ENCODE measurements at places on chromosomes 7 and 10.

DNA sequence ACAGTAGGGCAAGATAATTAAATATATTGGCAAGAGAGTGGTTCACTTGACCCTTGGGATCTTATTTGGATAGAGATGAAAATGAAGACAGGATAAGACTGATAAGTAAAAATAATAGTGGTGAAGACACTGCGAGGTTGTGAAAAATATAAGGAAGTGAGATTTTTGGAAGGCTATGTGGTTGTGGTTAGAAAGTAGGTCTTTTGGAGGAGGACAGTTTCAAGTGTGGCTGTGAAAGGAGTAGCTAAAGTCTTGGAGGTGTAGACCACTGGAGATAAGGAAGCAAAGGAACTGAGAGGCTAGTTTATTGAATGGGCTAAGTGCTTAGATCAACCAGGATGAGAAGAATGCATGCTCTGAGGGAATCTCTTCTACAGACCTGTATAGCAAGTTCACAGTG lies 11.2 kb downstream of the MIOS start:
- no peak for DNase-seq

DNA sequence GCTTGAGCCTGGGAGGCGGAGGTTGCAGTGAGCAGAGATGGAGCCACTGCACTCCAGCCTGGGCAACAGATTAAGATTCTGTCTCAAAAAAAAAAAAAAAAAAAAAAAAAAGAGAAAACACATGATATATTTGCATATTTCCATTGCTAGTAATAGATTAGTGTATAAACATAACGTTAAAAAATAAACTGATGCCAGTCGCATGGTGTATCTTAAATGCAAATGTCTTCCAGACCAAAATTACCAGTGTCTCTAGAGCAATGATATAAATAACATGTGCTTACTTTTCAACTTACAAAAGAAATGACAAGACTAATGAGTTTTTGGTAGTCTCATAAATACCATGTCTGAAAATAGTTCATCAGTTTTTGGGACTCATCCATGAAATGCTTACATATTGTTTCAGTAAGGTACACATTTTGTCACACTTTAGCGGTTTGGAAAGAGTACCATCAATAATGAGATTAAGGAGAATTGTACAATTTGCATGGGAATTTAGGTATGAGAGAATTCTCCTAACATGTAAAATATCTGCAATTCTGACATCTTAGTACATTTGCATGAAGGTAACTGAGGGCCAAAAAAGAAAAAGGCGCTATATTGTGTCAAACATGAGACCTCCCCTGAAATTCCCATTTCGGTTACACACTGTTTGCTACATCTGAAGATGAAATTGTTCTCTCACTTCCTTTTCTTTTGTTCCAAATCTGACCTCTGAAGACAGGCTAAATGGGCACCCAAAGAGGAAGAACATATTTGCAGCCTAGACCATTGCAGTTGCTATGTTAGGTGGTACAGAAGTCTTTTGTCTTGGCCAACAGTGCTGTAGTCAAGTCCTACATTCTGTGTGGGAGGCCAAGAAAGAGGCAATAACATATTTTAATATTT lies 51.5 kb upstream of the PIP4K2A start:
- no peak for DNase-seq

DNA sequence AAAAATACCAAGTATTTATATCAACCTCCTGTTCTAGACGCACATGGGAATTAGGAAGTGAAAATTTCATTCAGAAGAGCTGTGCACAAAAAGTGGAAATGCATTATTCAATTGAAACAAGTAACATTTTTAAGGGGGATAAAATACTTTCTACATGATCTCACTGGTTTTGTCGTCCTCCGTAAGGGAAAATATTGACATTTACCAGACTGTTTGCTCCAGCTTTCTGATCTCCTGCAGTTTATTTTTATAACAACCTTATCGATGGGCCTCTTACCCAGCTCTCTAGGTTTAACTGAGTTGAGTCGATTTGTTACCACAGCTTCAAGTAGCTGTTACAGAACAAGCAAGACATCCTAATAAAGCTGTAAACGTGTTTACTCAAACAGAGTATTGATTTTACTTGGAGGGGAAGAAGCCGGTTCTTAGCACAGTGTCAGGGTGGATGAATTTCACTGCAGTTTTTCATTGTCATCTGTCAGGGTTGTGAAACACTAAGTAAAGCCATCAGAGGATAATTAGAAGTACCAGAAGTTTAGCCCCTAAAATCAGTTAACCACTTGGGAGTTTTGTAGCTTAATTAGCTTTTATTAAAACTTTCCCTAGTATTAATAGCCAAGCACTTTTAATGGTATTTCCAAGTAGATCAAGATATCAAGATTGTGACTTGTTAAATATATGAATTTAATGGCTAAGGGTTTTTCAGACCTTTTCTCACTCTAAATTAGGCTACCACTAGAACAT lies 142.6 kb upstream of the KAT6B start:
- no peak for DNase-seq

- no peak for DNase-seq
Observed at GRCh38 chr7:27303026-27303425, 60.4 kb downstream of the EVX1 start.

- DNase-seq, result no peak
Observed at GRCh38 chr10:95261926-95262325, 28.9 kb downstream of the PDLIM1 start.

- DNase-seq, result no peak
Observed at GRCh38 chr10:70830164-70830563, 14.4 kb downstream of the SGPL1 start.

DNA sequence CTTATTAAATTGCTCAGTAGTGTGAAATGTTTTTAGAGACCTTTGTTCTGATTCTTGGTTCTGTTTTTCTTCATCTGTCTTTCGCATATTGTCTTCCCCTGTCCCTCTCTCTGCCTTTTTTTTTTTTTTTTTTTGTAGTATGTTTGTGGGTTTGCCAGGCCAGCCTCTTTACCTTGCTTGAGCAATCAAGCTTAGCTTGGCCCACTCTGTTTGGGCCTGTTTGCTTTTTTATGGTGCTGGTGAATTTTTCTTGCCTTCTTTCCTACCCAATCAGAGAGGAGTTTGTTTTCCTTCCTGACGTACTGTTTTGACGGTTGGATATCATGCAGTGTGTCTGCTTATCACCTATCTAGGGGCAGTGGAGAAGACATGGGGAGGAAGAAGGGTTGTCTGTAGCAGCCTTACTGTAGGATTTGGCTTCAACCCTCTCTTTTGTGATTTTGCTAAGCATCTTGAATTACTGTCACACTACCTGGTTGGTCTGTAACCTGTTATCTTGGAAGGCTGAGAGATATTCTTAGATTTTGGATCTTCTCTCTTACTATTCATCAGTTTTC lies 64.0 kb downstream of the BBS9 start:
- DNase-seq, result no peak

DNA sequence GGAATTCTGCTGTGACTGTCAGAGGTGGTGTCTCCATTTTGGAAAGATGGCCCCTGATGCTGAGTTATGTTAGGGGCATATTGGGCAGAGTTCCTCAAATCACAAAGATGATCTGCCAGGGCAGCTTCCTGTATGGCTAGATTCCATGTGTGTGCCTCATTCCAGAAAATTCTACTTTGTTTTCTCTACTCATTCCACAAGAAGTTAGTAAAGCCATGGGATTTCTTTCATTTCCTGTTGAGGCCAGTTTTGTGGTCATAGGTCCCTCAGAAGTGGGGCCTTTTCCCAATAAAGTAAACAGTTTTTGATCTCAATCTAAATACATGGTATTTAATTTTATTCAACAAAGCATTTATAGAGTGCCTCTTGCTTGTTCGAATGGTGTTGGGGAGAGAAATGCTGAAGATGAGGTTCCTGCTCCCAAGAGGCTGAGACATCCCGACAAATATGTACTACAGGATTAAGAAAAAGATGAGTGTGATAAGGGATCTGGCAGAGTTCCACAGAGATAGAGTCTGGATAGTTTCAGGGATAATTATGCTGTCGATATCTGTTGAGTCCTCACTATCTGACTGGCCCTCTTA lies 33.0 kb downstream of the MINDY4 start:
- no peak for DNase-seq

DNA sequence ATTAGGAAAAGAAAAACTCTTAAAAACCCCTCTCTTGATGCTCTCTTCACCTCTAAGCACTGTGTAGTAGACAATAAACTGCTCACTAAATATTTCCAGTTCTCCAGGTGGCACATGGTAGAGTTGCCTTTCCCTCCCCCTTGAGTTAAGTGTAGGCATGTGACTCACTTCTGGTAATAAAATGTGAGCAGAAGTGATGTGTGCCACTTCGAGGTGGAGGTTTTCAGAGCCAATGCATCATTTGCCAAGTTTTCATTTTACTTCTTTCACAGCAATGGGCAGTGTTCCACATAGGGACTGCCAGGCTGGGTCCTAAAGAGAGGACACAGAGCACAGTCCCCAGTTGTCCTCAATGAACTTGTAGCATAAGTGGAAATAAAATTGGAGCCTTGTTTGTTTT lies 131.6 kb upstream of the NPY start:
- no peak for DNase-seq

DNA sequence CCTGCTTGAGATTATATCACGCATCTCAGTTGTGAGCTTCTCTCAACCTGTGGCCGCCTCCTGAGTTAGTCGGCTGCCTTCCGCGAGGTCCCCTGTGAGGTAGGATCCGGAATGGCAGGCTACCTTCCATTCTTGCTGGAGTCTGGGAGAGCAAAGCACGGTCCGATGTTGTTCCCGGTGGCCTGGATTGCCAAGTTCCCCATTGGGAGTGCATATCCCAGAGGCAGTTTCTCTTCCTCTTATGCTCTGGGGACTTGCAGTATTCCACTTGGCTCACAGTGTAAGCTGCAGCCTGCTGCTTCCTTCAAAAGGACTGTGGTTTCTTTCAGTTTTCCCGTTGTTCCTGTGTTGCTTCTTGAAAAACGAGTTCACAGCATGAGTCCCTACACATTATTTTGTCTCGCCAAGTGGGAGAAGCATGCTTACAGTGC lies 225.4 kb upstream of the ZWINT start:
- DNase-seq, result no peak

GRCh38 chr7:55273186-55273980 lies 91.8 kb upstream of the LANCL2 start:
- DNase-seq, result no peak

GRCh38 chr7:70354409-70355169 lies 756.3 kb downstream of the AUTS2 start:
- DNase-seq, result no peak

DNA sequence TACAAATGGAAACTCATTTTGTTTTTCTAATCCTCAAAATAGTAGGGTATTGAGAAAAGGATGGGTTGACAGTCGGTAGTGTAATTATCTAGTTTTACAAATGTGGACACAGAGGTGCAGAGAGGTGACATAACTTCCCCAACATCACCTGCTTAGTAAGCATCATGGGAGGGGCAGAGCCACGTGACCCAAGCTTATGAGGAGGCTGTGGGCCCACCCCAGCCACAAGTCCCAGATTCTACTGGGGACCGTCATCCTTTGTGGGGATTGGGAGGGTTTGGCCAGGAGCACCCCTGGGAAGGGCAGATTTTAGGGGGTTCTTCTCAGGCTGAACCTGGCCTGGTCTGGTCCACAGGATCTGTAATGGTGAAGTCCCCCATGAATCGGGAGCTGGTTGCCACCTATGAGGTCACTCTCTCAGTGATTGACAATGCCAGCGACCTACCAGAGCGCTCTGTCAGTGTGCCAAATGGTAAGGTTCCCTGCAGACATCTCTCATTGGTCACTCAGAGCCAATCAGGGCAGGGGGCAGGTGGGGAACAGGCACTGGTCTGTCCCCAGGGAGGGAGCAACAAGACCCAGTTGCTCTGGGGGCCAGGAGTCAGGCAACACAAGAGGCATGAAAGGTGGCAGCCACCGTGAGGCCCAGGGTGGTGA lies 23.6 kb upstream of the VSIR start:
- DNase-seq, result no peak

GRCh38 chr7:69684369-69685292 lies 86.4 kb downstream of the AUTS2 start:
- no peak for DNase-seq

- DNase-seq, result no peak
Observed at GRCh38 chr10:79282388-79282787, 64.9 kb upstream of the PPIF start.

Data from D721Med (cell line).